ENCODE measurements at places on chromosomes 7 and 10. TPM values are rescaled to one million over a fixed set of nuclear protein-coding genes. Genes with fewer than 3 reads are reported as not detected.

The FBXL15 gene
- polyA plus RNA-seq, result 3.2 TPM

The PTPRE gene
- 4.4 TPM for polyA plus RNA-seq

The BAG3 gene
- polyA plus RNA-seq, result 39.4 TPM

The EBLN1 gene
- polyA plus RNA-seq, result not detected

The ZNF503 gene
- polyA plus RNA-seq, result 17.0 TPM

The MCM10 gene
- 3.0 TPM for polyA plus RNA-seq

The CDC14C gene
- not detected for polyA plus RNA-seq

The PHYH gene
- polyA plus RNA-seq, result 26.7 TPM

The CRHR2 gene
- polyA plus RNA-seq, result 1.4 TPM

The VIPR2 gene
- polyA plus RNA-seq, result 8.4 TPM

The COL28A1 gene
- polyA plus RNA-seq, result 1.5 TPM

The DYNC1I1 gene
- polyA plus RNA-seq, result 1.6 TPM

All from muscle of back (tissue), 13 donors.